Peyer's patch (tissue), 4 donors: ENCODE measurements at places on chromosomes 12 and 14. TPM values are rescaled to one million over a fixed set of nuclear protein-coding genes. Genes with fewer than 3 reads are reported as not detected.

- H3K27ac ChIP-seq = no peak overlapping the region
- H3K36me3 ChIP-seq = no peaks in the 10 kb centered on the region
- DNase-seq = no peak
- H3K4me1 ChIP-seq = no peaks in the 10 kb centered on the region
- H3K4me3 ChIP-seq = no peak overlapping the region
- no peaks in the 10 kb centered on the region for H3K27me3 ChIP-seq
Measured at GRCh38 chr14:72559669-72560255, 334.1 kb downstream of the DPF3 start.

GRCh38 chr12:49208676-49209075, 19.8 kb upstream of the TUBA1A start:
- DNase-seq = no peak
- H3K36me3 ChIP-seq = no peaks in the 10 kb centered on the region
- H3K27me3 ChIP-seq = no peaks in the 10 kb centered on the region
- H3K27ac ChIP-seq = no peak overlapping the region
- no peak overlapping the region for H3K4me3 ChIP-seq
- no peaks in the 10 kb centered on the region for H3K4me1 ChIP-seq

DNA sequence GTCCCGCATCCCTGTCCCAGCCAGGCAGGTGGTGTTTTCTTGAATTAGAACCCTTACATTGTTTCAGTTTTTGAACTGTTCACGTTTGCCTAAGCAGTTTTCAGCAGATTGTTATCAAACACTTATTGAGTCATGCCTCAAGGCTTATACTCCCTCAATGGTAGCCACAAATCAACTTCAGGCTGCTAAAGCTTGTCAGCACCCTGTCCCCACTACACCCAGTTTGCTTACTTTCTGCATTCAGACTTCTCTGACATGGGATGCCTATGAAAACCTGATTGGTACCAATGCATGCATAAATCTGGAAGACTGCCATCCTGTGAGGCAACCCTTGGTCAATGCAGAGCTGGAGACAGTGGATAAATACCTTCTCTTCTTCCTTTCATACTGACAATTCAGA, 225.4 kb downstream of the BTG1 start:
- no peak overlapping the region for H3K4me3 ChIP-seq
- no peaks in the 10 kb centered on the region for H3K27me3 ChIP-seq
- H3K4me1 ChIP-seq = no peaks in the 10 kb centered on the region
- H3K27ac ChIP-seq = no peak overlapping the region
- no peak for DNase-seq

DNA sequence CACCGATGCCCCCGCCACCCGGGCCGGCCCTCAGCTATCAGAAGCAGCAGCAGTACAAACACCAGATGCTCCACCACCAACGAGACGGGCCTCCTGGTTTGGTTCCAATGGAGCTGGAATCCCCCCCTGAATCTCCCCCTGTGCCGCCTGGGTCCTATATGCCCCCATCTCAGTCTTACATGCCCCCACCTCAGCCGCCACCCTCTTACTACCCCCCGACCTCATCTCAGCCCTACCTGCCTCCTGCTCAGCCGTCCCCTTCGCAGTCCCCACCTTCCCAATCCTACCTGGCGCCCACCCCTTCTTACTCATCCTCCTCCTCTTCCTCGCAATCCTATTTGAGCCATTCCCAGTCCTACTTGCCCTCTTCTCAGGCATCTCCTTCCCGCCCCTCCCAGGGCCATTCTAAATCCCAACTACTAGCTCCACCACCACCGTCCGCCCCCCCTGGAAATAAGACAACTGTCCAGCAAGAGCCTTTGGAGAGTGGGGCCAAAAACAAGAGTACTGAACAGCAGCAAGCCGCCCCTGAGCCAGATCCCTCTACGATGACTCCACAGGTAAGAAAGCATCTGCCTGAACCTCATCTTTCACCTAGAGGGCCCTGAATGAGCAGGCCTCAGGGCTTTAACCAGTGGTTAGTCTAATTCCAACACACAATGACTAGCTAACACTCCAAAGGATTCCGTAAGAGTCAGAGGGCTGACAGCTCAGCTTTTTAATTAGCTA, 851 bp downstream of the YLPM1 start:
- peak overlapping the region; percentile 90 for H3K4me3 ChIP-seq
- no peaks in the 10 kb centered on the region for H3K36me3 ChIP-seq

GRCh38 chr14:52821805-52822250, 30.4 kb upstream of the GNPNAT1 start:
- DNase-seq = no peak
- H3K36me3 ChIP-seq = no peaks in the 10 kb centered on the region
- no peak overlapping the region for H3K27ac ChIP-seq
- H3K4me3 ChIP-seq = no peak overlapping the region
- no peaks in the 10 kb centered on the region for H3K4me1 ChIP-seq
- no peaks in the 10 kb centered on the region for H3K27me3 ChIP-seq

- DNase-seq = no peak
- H3K4me1 ChIP-seq = no peaks in the 10 kb centered on the region
- no peak overlapping the region for H3K27ac ChIP-seq
- no peaks in the 10 kb centered on the region for H3K27me3 ChIP-seq
- H3K4me3 ChIP-seq = no peak overlapping the region
Measured at GRCh38 chr12:125852116-125852515, 786.9 kb downstream of the AACS start.

GRCh38 chr12:120630104-120630892, 10.1 kb upstream of the CABP1 start:
- no peaks in the 10 kb centered on the region for H3K36me3 ChIP-seq
- no peak overlapping the region for H3K4me3 ChIP-seq

- DNase-seq = no peak
- no peaks in the 10 kb centered on the region for H3K27me3 ChIP-seq
- H3K36me3 ChIP-seq = no peaks in the 10 kb centered on the region
- H3K4me3 ChIP-seq = no peak overlapping the region
Measured at GRCh38 chr12:63989301-63989845, 144.9 kb downstream of the SRGAP1 start.

CYP27B1 gene
- not detected for total RNA-seq

BTBD6 gene
- total RNA-seq = 54.4 TPM

TTC9 gene
- 0.83 TPM for total RNA-seq

SERPINA9 gene
- total RNA-seq = 0.80 TPM
